SJCRH30 (cell line): ENCODE measurements at places on chromosomes 3 and 15. TPM values are rescaled to one million over a fixed set of nuclear protein-coding genes. Genes with fewer than 3 reads are reported as not detected.

DNA sequence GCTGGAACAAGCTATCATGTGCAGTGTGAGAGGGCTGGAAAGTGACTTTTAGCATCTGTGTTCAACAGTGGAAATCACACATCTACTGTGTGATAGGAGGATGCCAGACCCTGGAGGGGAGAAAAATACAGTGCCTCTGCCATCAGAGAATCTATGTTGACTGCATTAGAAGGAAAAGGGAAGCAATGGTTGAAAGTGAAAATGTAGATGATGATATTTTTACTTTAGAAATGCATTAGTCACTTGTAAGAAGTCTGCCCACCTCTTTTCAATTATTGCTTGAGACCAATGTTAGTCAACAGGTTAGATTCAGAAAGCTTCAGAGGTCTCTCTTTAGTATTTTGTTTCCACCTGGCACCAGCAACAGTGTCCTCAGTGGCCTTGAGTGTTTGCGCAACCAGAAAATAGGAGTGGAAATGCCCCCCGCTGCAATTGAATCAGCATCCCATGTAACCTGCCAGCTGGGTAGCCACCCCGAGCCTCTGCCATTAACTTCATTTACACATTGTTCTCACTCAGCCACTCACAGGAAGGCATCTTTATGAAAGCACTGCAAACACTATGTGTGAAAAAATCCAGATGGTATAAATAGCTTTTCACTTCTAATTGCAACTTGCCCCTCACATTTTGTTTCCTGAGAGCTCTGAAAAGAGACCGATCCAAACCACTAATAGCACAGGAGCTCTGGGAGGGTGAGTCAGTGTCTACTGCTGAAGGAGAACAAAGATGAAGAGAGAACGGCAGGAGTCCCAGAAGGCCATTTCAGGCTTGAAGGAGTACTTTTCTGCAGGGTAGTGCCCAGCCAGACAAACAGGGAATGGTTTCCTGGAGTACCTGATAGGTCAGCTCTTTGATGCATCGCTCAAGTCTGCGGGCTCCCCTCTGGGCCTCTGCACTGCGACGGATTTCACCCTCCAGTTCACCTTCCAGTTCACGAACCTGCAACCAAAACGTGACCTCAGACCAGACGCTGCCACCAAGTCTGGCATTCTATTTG is 92.1 kb downstream of the HHLA2 start:
- no peak for DNase-seq
- no peaks in the 10 kb centered on the region for H3K36me3 ChIP-seq
- H3K4me3 ChIP-seq, result no peak overlapping the region
- H3K4me1 ChIP-seq, result no peaks in the 10 kb centered on the region
- H3K27me3 ChIP-seq, result no peaks in the 10 kb centered on the region
- H3K27ac ChIP-seq, result no peak overlapping the region

ACOX2 gene
- 0.15 and 0.26 TPM in 2 replicates for total RNA-seq

PRR20G gene
- not detected in 2 replicates for total RNA-seq

- H3K4me3 ChIP-seq, result no peak overlapping the region
- no peak for DNase-seq
- H3K36me3 ChIP-seq, result no peaks in the 10 kb centered on the region
- no peak overlapping the region for H3K27ac ChIP-seq
- H3K27me3 ChIP-seq, result no peaks in the 10 kb centered on the region
Observed at GRCh38 chr3:110568246-110568645, 503.4 kb upstream of the NECTIN3 start.

DNA sequence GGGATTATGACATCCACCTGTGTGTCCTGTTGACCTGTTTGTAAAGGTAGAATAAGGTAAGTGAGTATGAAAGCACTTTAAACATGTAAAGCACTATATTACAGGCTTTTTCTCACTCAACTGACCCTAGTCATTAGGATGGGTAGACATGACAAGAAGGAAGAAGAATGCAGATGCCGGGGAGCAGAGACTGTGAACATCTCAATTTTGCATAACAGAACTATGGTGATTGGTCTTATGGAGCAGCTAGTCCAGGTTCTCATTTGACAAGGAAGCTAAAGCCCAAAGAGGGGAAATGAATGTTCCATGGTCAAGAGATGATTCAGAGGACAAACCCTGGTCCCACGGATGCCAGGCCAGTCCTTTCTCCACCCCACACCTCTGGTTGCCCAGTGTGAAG is 200.1 kb upstream of the BCL6 start:
- no peaks in the 10 kb centered on the region for H3K4me1 ChIP-seq
- no peak overlapping the region for H3K4me3 ChIP-seq
- H3K36me3 ChIP-seq, result no peaks in the 10 kb centered on the region
- DNase-seq, result no peak
- H3K27ac ChIP-seq, result no peak overlapping the region

WDR93 gene
- not detected in 2 replicates for total RNA-seq

MCTP2 gene
- total RNA-seq, result 0.13 and 0.38 TPM in 2 replicates
